ENCODE measurements at places on chromosomes 1 and 21. TPM values are rescaled to one million over a fixed set of nuclear protein-coding genes. Genes with fewer than 3 reads are reported as not detected.

Gene UQCRHL
- polyA plus RNA-seq = 6.6 TPM

Gene MMP23B
- 10.4 TPM for polyA plus RNA-seq

Gene IGSF9
- not detected for polyA plus RNA-seq

DNA sequence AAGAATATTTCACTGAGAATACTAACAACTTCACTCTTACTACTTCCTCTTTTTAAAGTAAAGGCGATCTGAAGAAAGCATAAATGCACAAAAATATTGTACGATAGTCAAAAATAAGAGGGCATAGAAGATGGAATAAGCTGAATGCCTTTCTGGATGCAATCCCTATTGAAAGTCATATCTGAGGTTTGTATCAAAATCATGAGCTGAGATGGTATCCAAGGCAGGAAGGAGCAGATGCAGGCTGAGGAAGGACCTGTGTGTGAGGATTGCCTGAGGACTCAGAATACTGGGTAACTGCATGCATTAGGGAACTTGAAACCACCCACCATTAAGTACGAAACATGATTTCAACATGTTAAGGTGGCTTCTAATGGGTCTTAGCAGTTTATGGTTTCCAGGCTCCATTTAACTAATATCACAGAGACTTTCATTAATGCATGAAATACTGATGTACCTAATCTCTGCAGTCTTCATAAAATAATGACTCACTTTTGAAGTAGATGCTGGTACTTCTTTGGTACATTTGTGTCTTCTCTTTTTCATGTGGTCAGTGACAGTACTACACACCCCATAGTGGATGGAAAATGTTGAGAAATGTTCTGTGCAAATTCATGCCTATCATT lies 29.6 kb upstream of the RGS1 start:
- no peak for DNase-seq

DNA sequence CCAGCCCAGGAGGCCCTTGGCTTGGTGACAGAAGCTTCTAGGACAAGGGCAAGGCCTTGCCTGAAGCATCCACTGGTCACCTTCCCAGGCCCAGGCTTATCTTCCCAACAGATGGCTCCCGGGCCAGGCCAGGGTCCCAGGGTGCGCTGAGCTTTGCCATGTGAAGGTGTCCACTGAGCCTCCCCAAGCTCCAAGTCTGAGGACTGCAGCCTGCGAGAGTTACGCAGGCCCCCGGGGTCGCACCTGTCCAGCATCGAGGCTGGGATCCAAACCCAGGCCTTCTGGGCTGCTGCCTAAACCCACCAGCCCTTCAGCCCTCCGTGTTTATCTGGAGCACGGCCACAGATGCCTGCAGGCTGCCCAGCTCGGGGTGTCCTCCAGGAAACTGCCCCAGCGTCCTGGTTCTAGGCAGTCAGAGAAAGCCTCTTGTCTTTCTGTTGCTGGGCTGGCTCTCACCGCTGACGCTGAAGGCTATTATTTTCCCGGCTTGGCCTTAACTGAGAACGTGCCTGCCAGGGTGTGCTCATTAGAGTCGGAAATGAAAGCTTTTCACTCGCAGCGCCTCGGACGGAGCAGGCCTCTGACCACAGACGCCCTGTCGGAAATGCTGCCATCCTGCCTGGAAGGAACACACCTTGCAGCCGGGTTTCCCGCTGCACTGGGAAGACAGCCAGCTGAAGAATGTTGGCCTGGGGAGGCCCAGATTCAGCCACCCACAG lies 71.4 kb downstream of the MEGF6 start:
- DNase-seq = no peak

- DNase-seq = peak; percentile 73
Observed at GRCh38 chr1:153352523-153352922, 3.9 kb upstream of the PGLYRP4 start.

GRCh38 chr1:38039331-38040088 lies 7.1 kb downstream of the POU3F1 start:
- DNase-seq = no peak
